Colonic mucosa (tissue), 4 donors: ENCODE measurements at places on chromosomes 2 and 18. TPM values are rescaled to one million over a fixed set of nuclear protein-coding genes. Genes with fewer than 3 reads are reported as not detected.

KCNIP3 gene
- 2.3 TPM for total RNA-seq

FBXO36 gene
- total RNA-seq, result 0.77 TPM

VWC2L gene
- total RNA-seq, result not detected

PRSS56 gene
- total RNA-seq, result not detected
